ENCODE measurements at places on chromosomes 3 and 15.

GRCh38 chr3:31159331-31160039 lies 265.0 kb upstream of the GADL1 start:
- no peak for DNase-seq

- no peak for DNase-seq
Observed at GRCh38 chr15:44092221-44092620, 102.8 kb downstream of the FRMD5 start.

- DNase-seq: no peak
Observed at GRCh38 chr15:79086814-79087213, 3.8 kb downstream of the RASGRF1 start.

DNA sequence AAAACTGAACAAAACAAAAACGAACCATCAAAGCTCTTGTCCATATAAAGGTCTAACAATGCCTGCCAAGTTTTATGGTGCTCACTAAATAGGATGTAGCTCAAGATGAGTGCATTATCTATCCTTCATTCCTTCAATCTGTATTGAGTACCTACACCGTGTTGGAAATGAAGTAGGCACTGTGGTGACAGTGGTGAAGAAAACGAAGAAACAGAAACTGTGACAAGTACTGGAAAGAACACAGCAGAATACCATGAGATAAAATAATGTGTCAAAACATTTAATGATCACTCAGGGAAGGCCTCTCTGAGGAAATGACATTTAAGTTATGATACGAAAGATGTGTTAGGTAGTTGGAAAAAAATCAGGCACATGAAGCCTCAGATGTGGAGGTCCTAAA lies 36.2 kb downstream of the CBLB start:
- DNase-seq: no peak

DNA sequence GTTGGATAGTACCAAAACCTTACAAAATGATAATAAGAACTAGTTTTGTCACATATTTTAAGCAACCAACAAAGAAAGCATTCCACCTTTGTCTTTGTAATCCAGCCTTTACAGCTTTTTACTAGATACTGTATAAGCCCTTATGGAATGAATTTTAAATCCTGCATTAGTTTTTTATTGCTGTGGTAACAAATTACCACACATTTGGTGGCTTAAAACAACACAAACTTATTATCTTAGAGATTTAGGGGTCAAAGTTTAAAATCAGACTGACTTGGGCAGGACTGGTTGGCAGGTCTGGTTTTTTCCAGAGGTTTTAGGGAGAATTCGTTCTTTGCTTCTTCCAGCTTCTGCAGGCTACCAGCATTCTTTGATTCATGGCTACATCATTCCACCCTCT lies 108.5 kb upstream of the NLGN1 start:
- no peak for DNase-seq

GRCh38 chr15:77824361-77825251 lies 191.9 kb upstream of the LINGO1 start:
- DNase-seq: no peak

DNA sequence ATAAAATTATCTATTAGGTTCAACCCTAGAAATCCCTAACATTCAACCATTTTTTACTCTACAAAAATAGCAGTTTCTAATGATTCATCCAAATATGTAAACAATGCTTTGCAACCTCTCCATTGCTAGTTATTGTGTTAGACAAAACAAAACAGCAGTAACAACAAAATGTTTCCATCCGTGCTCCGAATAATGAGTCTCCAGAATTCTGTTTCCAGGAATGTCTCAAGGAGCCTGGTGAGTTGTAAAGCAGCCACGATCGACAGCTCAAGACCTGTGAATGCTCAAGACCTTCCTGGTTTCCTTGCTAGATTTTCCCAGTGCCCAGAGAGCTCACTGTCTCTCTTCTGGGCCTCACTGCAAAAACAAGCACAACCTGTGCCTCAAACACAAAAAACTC lies 49.9 kb downstream of the CHRD start:
- DNase-seq: no peak

All from mesenchymal stem cell (in vitro differentiated cells and primary cell).